ENCODE measurements at places on chromosomes 5 and 9. TPM values are rescaled to one million over a fixed set of nuclear protein-coding genes. Genes with fewer than 3 reads are reported as not detected.

DNA sequence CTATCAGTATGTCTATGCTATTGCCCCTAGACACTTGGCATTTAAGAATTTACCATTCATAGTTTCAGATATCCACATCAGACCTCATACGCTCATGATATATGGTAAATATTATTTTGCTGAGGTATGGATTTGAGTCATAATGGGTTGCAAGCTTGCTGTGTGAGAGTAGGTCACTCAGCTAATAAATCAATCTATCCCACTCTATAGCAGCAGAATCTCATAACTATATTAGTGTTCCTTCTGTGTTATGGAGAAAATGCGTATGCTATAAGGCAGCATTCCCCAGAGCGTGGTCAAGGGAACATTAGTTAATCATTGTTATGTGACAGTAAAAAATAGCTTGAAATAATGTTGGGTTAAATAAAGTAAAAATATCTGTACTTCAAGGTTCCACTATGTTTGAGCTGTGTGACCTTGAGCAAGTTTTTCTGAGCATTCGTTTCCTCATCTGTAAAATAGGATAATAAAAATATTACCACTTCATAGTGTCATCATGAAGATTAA is 7.7 kb downstream of the TRIM32 start:
- DNase-seq, result no peak

GRCh38 chr9:17604556-17604955 is 25.7 kb downstream of the SH3GL2 start:
- DNase-seq, result no peak

WNK2 gene
- not detected for total RNA-seq

GRCh38 chr9:33684831-33685230 is 110.5 kb upstream of the PRSS3 start:
- no peak for DNase-seq

MLANA gene
- not detected for total RNA-seq

- no peak for DNase-seq
These were observed 59.7 kb downstream of the HMHB1 start for GRCh38 chr5:143871672-143872071.

- DNase-seq, result no peak
These were observed 31.3 kb downstream of the SPRY4 start for GRCh38 chr5:142293486-142293885.

GRCh38 chr9:6409811-6410210 is 3.2 kb upstream of the UHRF2 start:
- no peak for DNase-seq

GRCh38 chr9:27395484-27395921 is 98.6 kb upstream of the EQTN start:
- DNase-seq, result no peak

DNA sequence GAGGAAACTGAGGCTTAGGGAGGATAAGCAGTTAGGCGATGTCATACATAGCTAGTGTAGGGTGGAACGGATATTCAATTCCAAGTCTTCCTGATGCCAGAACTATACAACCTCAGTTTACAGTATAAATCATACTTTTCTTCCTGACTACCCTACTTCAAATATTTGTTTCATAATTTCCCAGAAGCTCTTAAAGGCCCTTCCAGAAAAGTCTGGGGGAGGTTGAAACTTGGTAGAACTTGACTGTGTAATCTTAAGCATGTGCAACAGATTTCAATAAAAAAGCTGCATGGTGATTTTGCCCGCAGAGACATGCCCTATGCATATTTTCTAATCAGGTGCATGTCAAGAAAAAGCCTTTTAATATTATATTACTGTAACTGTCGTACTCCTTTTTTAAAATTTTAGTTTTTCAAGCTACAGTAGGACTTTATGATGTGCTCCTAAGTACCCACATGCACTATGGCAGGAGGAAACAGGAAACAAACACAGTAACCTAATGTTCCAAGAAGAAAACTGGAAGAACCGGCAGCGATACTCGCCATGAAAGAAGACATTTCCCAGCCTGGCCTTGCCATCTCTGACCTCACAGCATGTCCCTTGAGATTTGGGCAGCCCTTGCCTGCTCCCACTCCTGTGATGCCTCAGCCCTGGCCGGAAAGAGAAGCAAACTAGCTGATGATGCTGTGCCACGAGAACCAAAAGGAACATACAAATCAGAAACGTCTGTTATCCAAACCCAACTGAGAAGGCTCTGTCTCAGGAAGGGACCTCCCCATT is 266.0 kb downstream of the EFNA5 start:
- DNase-seq, result no peak

Measured in Karpas-422 (cell line).